ENCODE measurements at places on chromosomes 7 and 10.

DNA sequence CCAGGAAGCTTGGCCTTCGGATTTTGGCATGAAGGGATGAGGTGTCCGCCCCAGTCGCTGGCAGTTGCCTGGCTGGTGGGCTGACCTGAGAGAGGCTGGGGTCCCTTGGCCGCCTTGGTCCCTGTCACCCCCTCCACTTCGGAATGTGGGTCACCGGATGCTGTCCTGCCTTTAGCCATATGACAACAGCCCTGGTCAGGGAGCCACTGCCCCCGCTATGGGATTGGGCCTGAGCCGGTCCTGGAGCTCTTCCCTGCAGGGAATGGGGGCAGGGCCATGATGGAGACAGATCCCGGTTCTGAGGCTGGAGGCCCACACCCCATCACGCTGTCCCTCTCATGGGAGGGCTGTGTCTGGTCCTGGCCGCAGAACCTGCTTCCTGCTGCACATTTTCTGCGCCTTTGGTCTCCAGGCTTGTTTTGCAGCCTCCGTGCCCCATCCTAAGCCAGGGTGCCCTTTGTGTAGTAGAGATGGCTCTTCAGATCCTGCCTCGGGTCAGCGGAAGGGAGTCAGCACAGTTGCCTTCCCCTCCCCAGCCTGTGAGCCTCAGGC is 22.6 kb downstream of the PFKFB3 start:
- DNase-seq: no peak

GRCh38 chr7:143891457-143891856 is 10.5 kb downstream of the TCAF1 start:
- no peak for DNase-seq

DNA sequence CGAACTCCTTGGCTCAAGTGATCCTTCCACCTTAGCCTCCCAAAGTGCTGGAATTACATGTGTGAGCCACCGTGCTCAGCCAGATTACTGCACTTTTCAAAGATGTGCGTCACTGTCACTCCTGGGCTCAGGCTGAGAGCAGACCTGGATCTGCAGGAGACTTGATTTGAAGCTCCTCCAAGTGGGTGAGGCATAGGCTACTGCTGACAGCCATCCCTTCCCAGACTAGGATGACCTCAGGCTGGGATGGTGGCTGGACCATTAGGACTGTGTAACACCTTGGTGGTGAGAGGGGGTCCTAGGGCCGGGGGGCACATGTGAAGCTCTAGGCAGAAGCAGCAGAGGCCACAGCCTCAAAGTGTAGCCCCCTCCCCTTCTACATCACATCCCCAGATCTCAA is 8.2 kb upstream of the SRRM3 start:
- DNase-seq: no peak

GRCh38 chr10:75401569-75402485 is at the start of gene ZNF503:
Gene ZNF503, minus strand, starts transcription at chr10:75401764. Its CDS starts 345 bp downstream, at chr10:75401419.
- peak; percentile 96 for DNase-seq

DNA sequence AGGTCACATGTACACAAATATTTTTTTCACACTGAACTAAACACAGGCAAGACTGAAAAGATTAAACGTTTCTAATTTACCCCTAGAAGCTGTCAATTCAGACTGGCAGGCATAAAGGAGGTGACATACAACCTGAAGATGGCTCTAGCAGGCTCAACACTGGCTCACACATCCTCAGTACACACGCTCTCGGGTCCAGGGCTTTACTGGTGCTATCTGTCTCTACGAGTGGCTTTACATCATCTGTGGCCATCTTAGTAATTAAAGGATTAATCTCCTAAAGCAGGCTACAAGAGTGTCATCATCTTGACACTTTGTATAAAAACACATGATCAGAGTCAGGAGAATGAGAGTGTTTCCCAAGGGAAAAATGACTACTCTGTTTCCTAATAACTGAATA is 57.3 kb downstream of the COPG2 start:
- no peak for DNase-seq

- no peak for DNase-seq
These were observed 31.1 kb downstream of the LMTK2 start for GRCh38 chr7:98137826-98138151.

DNA sequence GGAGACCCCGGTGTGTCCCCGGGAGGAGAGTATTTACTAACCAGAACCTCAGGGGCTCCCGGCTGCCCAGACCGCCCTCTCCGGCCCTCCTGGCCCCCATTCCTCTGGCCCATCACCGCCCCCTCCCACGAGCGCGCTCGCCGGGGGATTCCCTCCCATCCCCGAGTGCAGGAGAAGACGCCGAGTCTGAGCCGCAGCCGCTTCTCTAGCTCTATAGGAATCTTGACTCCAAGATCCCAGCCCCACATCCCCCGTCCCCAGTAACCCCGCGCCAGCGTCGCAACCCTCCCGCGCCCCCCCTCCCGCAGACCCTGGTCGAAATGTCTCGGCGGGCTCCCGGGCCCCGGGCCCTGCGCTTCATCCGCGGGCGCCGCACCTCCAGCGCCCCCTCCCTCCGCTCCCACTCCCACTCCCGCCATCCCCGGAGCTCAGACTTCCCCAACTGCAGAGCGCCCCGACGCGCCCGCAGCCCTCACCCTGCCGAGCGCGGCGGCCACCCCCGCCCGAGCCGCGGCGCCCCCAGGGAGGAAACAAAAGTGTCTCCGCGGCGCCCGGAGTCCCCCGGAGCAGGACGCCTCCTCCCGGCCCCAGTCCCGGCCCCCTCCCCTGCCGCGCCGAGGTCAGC is 541 bp downstream of the ELMO1 start:
- DNase-seq: peak; percentile 20

DNA sequence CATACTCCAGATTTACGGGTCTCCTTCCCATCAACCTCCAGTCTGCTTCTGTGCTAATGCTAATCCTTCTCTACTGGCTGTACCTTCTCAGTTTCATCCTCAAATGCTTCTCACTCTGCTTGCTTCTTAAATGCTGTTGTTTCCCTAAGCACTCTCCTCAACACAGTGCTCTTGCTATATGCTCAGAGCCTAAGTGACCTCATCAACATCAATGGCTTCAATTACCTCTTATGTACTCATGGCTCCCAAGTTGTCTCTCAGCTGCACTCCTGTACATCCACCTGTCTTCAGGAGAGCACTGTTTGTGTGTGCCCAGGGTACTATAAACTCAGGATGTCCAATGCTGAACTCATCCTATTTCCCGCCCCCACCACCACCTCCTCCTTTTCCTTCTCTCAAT is 22.5 kb downstream of the ELAPOR2 start:
- no peak for DNase-seq

- DNase-seq: no peak
These were observed 176.8 kb downstream of the WDR37 start for GRCh38 chr10:1233031-1233430.

DNA sequence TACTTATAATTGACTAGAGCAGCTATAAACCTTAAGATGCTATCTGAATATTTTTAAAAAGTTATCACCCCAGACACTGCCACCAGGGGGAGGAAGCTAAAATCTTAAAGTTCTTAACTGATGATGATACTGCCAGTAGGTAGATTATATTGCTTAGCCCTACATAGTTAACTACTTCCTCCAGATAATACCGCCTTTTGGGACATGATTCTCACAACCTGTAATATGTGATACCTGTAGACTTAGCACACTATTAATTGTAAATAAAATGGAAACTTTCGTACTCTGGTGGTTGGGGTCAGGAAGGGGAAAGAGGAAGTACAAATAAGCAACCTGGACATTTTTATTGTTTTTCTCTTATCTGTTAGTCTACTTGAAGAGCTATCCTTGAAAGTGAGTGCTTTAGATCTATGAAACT is 268.9 kb downstream of the ADK start:
- no peak for DNase-seq

- peak; percentile 32 for DNase-seq
These were observed 1.5 kb downstream of the FAM13C start for GRCh38 chr10:59360605-59361405.

DNA sequence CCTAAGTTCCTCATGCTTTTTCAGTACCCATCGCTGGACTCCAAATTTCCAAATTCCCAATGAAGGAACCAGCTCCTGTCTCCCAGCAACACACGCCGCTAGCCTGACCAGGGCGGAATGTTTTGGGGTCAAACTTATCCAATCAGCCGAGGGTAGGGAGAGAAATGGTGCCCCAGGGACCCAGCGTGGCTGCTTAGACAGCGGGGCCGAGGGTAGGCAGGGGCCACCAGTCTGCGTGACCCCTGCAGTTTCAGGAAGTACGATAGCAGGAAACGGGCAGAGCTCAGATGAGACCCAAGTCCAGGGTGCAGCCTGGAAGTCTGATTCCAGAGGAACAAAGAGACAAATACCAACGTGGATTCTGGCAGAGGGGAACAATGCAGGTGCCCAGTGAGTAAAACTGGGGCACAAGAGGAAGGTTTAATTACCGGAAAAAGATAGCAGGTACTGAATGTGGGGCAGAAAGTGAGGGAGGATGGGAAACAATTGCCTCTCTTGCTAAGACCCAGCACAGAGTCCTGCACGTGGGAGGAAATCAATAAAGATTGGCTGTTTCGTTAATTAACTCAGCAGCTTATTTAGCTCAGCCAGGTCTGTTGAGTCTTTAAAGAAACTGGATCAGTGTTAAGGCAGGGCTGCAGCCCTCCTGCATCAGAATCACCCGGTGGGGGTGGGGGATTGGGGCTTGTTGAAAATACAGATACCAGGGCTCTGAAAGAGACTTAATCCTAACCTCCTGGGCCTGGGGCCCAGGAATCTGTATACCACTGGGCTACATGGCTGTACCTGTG is 50.4 kb upstream of the NFE2L3 start:
- DNase-seq: no peak

DNA sequence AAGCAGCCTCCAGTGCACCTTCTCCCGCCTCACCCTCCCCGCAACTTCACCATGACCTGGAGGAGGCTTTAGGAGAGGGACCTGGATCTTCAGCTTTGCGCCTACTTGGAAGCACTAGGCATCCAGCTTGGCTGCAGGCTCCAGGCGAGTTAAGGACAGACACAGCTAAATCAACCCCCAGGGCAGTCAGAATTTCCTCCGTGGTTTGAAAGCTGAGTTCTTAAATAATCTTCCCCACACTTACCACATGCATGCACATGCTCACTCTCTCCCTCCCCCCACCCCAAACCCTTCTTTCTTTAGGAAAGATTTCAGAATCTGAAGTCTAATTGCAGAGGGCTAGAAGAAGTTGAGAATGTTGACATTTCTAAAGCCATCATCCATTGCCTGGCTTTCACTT is 36.7 kb upstream of the LRRC4 start:
- DNase-seq: no peak

- peak; percentile 84 for DNase-seq
These were observed 233.1 kb downstream of the CCDC3 start for GRCh38 chr10:12768156-12769100.

- DNase-seq: no peak
These were observed 41.1 kb upstream of the BMPR1A start for GRCh38 chr10:86715156-86715795.

- DNase-seq: no peak
These were observed 18.9 kb downstream of the RBAK start for GRCh38 chr7:5064391-5065106.

DNA sequence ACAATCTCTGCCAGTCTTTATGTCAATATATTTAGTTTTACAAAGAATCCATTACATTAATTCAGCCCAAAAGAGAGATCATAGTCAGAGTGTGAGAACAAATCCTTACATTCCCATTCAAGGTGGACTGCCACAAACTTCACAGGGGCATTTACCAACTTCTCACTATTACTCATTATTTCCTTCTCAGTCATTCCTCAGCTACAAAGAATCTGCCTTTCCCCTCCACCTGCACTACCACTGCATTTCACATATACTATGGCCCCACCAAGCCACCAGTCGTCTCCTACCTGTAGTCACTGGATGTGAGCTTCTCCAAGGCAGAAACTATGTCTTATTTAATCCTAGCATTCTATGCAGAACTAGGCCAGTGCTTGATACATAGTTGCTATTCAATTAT is 94.3 kb downstream of the USP6NL start:
- DNase-seq: no peak

GRCh38 chr10:8023851-8024250 is 30.6 kb upstream of the GATA3 start:
- DNase-seq: no peak

DNA sequence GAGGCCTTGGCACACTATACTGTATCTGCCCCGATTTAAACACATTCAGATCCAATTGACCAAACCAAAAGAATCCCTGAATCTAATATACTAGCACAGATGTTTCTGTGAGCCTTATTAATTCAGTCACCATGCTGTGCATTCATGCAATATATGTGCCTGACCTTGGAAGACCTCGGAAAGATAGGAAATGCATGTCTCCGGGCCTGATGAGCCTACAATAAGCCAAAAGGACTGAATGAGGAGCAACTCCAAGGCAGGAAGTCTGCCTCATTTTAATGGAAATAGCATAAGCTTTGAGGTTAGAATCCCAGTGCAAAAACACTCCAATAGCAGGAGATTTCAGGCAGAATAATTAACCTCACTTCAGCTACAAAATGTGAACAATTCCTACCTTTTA is 316.7 kb downstream of the LRRTM3 start:
- no peak for DNase-seq

DNA sequence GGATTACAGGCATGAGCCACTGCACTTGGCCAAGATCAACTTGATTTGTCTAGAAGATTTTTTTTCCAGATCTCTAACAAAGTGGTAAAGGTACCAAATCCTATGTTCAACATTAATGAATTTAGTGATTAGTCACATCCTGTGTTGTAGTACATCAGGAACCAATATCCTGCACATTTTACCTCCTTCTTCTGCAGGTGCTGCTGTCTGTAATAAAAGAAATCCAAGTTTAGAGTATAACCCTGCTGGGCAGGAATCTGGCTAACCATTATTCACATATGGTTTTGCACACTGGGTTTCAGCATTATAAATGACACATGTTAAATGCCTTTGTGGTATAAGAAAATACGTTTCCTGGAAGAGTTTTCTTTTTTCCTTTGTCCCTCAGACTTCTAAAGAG is 10.8 kb downstream of the PARD3 start:
- no peak for DNase-seq

DNA sequence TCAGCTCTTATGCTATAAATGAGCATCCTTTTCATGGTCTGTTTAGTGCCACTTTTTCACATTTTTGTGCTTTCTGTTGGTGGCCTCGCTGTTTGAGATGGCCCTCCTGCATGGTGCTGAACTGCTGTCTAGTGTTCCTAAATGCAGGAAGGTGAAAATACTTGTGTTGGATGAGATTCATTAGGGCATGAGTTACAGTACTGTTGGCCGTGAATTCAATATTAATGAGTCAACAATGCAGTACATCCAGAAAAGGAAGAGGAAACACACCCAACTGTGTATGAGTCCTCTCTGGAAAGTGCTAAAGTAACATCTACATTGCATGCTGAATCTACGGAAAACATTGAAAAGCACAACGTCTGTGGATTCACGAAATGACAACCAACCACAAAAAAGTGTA is 124.0 kb downstream of the HERPUD2 start:
- DNase-seq: no peak

- DNase-seq: no peak
These were observed 56.4 kb downstream of the CTBP2 start for GRCh38 chr10:125103924-125104323.

DNA sequence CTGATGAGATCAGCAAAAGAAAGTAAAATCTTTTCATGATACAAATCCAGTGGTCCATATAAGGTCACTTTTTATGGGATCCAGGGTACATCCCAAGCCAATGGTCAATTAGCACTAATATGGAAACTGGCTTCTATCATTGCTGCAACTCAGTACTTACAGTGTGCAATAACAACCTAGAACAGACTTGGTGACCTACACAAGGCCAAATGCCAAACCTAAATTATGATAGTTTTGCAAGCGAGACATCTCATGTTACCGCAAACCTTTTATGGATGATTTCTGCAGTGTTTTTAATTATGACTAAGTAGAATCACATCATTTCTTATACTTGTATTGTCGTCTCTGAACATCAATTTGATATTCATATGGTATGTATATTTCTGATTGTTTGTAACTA is 583.5 kb upstream of the SEMA3D start:
- DNase-seq: no peak

Measured in spinal cord (tissue), 10 donors.